ENCODE measurements at places on chromosomes 2 and 18. TPM values are rescaled to one million over a fixed set of nuclear protein-coding genes. Genes with fewer than 3 reads are reported as not detected.

The KCNS3 gene
- total RNA-seq = not detected

The NETO1 gene
- not detected for total RNA-seq

The PXDN gene
- not detected for total RNA-seq

The REG3A gene
- not detected for total RNA-seq

The RNF125 gene
- 72.6 TPM for total RNA-seq

The LIMS3 gene
- total RNA-seq = 1.3 TPM

The KIAA2012 gene
- total RNA-seq = not detected

The PCARE gene
- not detected for total RNA-seq

The RRM2 gene
- total RNA-seq = 1.7 TPM

The COLEC12 gene
- not detected for total RNA-seq

The DYNAP gene
- total RNA-seq = not detected

The ID2 gene
- 103 TPM for total RNA-seq

The TWIST2 gene
- total RNA-seq = not detected

The PDE11A gene
- not detected for total RNA-seq

The UXS1 gene
- total RNA-seq = 96.4 TPM

The NT5C1B gene
- not detected for total RNA-seq

The ANKRD30B gene
- not detected for total RNA-seq

The IL1A gene
- 0.35 TPM for total RNA-seq

The SPP2 gene
- not detected for total RNA-seq

The ADCYAP1 gene
- not detected for total RNA-seq

The SERPINB3 gene
- total RNA-seq = not detected

The RAB31 gene
- 15.6 TPM for total RNA-seq

The COL4A4 gene
- total RNA-seq = 0.55 TPM

The FHOD3 gene
- not detected for total RNA-seq

The USP14 gene
- 44.7 TPM for total RNA-seq

The CDKL4 gene
- not detected for total RNA-seq

The GTF3C2 gene
- total RNA-seq = 52.2 TPM

The CPO gene
- 0.22 TPM for total RNA-seq

The UCN gene
- total RNA-seq = 1.5 TPM

The POTEI gene
- total RNA-seq = not detected

The SPDYA gene
- total RNA-seq = 18.7 TPM

The NGEF gene
- not detected for total RNA-seq

The FAM124B gene
- 3.3 TPM for total RNA-seq

The DUSP2 gene
- total RNA-seq = 319 TPM

The GALR1 gene
- total RNA-seq = not detected

The LRRTM4 gene
- total RNA-seq = not detected

The CD8A gene
- 0.70 TPM for total RNA-seq

The ASB18 gene
- total RNA-seq = not detected

The LIPG gene
- total RNA-seq = not detected

The CDK5R2 gene
- not detected for total RNA-seq

The ANKRD53 gene
- 0.34 TPM for total RNA-seq

The R3HDM1 gene
- total RNA-seq = 42.9 TPM

The ZNF519 gene
- total RNA-seq = 5.2 TPM

The AGXT gene
- total RNA-seq = not detected

The ACP1 gene
- total RNA-seq = 71.2 TPM

The FAP gene
- total RNA-seq = not detected

The TTR gene
- not detected for total RNA-seq

The DOCK10 gene
- total RNA-seq = 233 TPM

The MAP4K3 gene
- total RNA-seq = 18.8 TPM

The RPE gene
- 12.4 TPM for total RNA-seq

The RAD51AP2 gene
- total RNA-seq = not detected

The MARCHF4 gene
- total RNA-seq = not detected
